ENCODE measurements at places on chromosomes 1 and 21.
A peak's percentile ranks its signal among the peaks of the same experiment; 100 is the strongest.

- no peak for DNase-seq
Observed at GRCh38 chr1:208159555-208160258, 84.5 kb downstream of the PLXNA2 start.

GRCh38 chr1:97093741-97094140 lies 372.2 kb downstream of the PTBP2 start:
- DNase-seq, result no peak

GRCh38 chr21:44521928-44522752 lies 17.9 kb downstream of the KRTAP10-1 start:
- DNase-seq, result no peak

- DNase-seq, result no peak
Observed at GRCh38 chr1:47618830-47619229, 181.0 kb downstream of the FOXD2 start.

GRCh38 chr1:68185743-68186142 lies 46.6 kb downstream of the WLS start:
- no peak for DNase-seq

DNA sequence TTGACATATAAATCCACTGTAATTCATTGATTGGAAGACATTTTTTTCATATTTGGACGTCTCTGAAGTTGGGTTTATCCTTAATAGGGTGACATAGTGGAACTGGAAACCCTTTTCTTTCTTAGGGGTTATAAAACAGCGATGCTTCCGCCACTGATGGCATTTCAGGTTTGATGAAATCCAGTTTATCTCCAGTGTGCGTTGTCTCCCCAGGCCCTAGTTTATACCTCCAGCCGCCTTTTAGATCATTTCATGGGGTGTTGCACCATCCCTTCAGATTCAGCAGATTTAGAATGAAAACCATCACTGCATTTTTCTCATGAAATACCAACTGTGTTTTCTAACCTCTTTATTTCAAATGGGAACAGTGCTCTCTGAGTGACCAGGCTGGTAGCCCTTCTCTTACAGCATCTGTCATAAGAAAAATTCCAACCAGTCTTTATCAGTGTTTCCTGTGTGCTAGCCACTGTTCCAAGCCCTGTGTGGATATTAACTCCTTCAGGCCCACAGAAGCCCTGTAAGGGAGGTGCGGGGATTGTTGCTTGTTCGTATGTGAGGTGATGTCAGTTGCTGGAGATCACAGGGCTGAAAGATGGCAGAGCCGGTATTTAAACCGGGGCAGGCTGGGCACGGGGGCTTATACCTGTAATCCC lies 19.0 kb downstream of the H6PD start:
- DNase-seq, result peak; percentile 47

DNA sequence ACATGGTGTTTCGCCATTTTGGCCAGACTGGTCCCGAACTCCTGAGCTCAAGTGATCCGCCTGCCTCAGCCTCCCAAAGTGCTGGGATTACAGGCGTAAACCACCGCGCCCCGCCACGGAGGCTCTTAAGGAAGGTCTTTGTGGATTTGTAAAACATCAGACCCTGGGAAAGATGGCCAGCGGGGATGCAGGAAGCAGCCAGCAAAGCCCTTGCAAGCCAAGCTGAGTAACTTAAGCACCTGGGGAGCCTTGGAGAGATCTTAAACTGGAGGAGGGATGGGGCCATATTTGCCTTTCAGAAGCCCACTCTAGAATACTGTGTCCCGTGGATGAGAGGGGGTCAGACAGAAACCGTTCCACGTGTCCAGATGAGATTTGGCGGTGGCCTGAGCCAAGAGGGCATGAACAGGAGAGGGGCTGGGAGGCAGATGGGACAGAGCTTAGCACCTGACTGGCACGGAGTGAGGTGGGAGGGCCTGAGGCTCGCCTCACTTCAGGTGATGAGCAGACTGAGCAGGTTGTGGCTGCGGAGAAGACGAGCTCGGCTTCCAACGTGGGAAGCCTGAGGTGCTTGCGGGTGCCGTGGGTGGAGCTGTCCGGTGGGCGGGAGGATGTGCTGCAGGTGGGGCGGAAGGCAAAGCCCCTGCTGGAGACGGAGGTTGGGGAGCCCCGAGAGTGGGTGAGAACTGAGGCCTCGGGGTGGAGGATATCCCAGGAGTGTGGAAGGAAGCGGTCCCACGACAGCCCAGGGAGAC lies 11.7 kb downstream of the C1orf216 start:
- DNase-seq, result peak; percentile 25

DNA sequence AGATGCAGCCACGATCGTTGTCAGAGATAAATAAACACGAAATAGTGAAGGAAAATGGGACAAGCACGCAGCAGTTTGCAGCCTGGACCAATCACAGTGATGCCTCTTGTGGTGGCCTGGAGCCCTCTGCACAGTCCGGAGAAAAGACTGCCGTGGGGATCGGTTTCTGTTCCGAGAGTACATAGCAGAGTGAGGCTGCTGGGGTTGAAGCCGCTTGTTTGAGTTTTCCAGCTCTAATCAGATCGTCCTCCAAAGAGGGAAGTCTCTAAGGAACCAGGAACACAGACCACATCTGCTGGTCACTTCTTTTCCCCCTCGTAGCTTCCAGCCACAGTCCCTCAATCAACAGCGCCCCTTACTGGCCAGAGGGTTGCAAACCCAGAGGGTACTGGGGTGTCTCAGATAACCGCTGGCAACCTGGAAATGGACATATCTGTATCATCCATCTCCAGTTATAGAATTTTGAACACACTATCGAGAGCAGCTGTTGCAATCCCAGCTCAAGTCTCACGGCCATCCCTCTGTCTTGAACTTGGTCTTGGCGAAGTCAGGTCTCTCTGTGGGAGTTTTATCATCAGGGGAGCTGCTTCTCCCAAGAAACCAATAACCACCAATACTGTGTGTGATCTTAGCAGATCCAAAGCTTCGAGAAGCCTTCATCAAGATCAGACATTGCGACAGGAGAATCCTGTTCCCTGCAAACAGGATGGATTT lies 57.4 kb downstream of the OLIG1 start:
- peak; percentile 87 for DNase-seq

GRCh38 chr1:46036894-46037839 lies 95.3 kb downstream of the PIK3R3 start:
- DNase-seq, result peak; percentile 84

- DNase-seq, result no peak
Observed at GRCh38 chr1:166089804-166090203, 77.0 kb downstream of the FAM78B start.

- no peak for DNase-seq
Observed at GRCh38 chr1:226009650-226010044, 10.5 kb upstream of the SDE2 start.

- no peak for DNase-seq
Observed at GRCh38 chr1:184605941-184606340, 148.7 kb downstream of the EDEM3 start.

DNA sequence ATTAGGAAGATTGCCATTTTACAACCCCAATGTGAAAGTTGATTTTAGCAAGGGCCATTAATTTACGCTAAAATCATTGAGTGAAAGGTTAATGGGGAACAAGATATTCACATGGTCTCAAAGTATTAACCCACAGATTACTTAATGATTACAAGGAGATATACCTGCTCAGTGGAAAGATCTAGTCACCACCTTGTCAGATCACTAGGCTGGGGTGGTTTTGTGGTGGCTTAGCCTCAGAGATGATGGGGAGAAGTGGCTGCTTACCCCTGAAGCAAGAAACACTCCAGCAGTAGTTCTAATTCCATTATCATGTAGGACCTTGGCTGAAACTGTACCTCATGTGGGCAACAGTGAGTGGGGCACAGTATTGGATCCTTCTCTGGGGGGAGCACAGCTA lies 20.1 kb upstream of the TRIM33 start:
- no peak for DNase-seq

DNA sequence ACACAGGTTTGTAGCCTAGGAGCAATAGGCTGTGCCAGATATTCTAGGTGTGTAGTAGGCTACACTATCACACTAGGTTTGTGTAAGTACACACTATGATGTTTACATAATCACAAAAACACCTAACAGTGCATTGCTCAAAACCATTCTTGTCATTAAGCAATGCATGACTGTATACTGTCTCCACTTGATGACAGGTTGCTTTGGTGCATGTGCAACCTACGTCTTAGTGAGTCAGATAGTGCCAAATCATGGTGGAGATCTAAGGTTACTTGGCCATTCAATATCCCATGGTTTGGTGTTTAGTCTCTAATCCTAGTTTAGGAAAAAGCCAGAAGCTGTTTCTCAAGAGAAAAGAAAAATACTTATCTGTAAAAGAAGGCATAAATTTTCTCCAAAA lies 181.1 kb downstream of the KCNK2 start:
- no peak for DNase-seq

- no peak for DNase-seq
Observed at GRCh38 chr21:41008351-41008750, 159.6 kb upstream of the BACE2 start.
